ENCODE measurements at places on chromosomes 4 and X.

- no peak for ATAC-seq
These were observed 23.5 kb downstream of the CHM start for GRCh38 chrX:86023811-86024210.

GRCh38 chr4:87580057-87580456, 28.3 kb upstream of the DSPP start:
- no peak for ATAC-seq

- no peak for ATAC-seq
These were observed 36.7 kb upstream of the CABS1 start for GRCh38 chr4:70298051-70298450.

DNA sequence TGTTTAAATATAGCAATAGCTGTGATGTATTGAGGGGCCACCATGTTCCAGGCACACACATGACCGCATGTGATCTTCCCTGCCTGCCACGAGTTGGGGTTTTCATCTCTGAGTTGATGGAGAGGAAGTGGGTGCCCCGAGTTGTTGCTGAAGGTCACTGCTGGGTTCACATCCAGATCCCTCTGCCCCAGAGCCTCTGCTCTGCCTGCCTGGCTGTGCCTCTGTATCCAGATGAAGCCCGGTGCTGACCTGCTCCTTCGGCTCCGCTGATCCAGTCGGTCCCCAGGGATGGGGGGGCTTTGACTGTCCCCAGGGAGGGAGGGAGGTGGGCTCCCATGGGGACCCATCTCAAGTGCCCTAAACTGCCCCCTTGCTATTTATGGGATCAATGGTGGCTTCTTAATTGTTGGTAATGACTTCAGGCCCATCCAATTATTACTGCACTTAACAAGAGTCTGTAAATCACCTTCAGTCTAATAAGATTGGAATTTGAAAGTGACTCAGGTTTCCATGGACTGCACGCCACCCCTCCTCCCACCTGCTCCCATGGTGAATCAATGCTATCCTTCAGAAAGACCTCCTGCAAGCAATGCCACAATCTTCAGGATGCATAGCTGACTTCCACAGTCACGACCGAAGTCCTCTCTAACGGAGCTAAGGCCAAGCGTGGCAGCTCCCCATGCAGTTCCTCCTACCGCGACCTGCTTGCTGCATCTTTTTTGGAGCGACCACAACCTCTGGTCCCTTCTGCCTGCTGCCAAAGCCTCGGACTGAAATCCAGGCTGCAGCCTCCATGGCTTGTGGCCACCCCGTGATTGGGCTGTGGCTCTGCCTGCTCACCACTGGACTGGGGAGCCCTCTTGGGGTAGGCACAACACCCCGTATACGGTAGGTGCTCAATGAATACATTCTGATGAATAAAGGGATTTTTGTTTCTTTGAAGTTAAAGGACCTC, 73.1 kb downstream of the CPZ start:
- peak; percentile 39 for ATAC-seq

- no peak for ATAC-seq
These were observed 16.1 kb downstream of the ABLIM2 start for GRCh38 chr4:8142556-8142955.

DNA sequence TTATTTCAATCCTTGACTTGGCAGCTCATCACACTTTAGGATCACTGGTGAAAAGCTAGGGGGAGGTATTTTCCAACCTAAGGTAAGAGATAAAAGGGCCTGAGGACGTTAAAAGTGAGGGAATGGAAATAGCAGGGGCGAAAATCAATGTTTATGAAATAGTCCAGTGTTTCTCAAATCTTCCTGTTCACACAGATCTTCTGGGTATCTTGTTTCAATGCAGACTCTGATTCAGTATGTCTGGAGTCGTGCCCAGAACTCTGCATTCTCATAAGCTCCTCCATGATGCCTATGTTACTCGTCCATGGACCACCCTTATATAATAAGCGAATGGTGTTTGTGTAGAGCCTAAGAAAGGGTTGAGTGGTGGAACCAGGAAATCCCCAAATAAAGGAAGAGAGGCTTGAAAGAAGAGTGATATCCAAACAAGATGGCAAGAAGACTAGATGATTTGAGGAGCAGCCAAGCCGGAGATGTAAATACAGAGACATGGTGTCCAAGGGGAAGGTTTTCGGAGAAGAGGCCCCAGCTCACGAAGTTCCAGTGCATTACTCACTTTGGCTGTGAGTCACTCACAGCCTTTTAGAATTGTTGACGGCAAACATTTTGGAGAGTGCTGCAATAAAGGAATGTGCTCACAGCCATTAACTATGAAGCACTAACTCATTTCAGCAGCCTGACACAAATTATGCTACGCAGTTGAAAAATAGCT, 215.6 kb upstream of the PPARGC1A start:
- peak; percentile 81 for ATAC-seq

DNA sequence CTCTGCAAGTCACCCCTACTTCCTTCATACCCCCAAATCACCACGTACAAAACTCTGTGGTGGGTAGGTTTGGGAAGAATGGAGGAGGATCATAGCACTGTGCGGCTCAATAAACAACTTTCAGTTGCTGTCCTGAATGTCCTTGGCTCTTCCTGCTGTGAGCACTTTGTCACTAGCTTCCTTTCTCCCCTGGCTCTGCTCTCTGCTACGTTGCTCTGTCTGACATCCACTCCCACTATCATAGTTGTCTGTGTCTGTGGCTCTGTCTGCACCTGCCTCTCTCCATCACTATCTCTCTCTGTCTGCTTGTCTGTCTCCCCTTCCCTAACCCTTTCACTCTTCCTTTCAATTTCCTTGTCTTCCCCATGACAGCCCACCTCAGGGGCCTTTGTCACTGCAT, 21.2 kb upstream of the SMPX start:
- ATAC-seq: no peak

DNA sequence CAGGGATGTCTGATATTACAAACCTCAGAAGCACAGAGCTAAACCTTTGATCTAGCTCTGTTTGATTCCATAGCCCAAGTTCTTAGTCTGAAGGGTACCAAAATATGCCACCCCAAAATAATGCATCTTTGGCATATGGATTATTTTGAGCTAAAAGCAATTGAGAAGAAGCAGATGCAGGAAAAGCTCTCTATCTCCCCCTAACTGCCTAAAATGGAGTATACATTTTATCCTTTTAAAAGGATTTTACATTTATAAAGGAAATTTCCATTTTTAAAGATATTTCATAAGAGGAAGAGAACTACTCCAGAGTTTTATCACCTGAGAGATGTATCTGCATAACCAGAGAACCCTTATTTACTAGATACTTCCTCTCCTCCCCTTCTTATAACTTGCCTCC, 158.7 kb downstream of the ZNF674 start:
- ATAC-seq: no peak

- no peak for ATAC-seq
These were observed 7.6 kb downstream of the PLXNB3 start for GRCh38 chrX:153771415-153772315.

GRCh38 chrX:20515841-20516461, 249.2 kb upstream of the RPS6KA3 start:
- no peak for ATAC-seq

DNA sequence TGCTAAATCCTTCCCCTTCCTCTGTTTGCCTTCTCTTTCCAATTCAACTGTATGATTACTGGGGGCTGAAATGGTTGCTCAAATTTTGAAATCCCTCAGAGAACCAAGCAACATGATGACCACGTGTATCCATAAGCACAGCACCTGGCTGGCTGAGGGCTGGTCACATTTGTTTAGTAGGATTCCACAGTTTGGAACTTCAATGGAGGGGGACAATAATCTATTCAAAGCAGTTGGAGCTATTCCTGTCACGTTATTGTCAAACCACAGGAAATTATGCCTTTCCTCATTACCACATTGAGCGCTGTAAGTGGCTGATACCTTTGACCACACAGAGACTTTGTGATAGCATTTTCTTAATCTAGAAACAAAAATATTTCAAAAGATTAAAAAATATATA, 7.0 kb downstream of the TMSB4X start:
- no peak for ATAC-seq

- no peak for ATAC-seq
These were observed 30.4 kb upstream of the RPL34 start for GRCh38 chr4:108589961-108590360.

DNA sequence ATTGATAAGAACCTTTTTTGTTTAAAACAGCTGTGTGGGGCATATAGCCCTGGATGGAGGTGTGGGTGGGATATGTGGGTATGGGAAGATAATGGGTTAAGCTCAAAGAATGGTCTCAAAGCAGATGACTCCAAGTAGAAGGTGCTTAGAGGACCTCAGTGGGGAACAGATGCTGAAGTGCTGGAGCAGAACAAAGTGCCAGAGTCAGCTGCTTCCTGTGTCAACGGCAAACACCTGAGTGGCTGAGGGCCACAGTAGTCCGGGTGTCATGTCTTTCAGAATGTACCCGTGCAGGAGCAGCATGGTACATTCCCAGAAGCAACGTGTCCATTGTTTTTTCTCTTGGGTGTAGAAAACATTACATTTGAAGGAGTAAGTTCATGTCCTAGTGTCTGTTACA, 210.6 kb downstream of the CCNG2 start:
- ATAC-seq: no peak

GRCh38 chrX:151984328-151984727, 9.9 kb upstream of the GABRE start:
- ATAC-seq: no peak

DNA sequence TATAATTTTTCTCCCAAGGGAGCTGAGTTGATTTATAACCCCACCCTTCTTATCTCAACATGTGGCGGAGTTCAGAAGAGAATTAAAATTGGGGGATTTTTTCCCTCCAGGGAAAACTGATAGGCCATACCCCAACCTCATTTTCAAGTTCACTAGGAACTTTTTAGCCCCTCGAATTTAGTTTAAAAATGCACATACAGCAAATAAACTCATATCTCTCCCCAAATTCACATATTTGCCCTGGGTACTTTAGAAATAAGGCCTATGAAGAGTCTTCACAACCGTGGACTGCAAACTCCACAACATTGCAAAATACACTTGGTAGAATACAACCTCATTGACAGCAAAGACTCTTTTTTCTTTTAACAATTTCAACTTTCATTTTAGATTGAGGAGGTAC, 206.7 kb upstream of the LEF1 start:
- no peak for ATAC-seq

DNA sequence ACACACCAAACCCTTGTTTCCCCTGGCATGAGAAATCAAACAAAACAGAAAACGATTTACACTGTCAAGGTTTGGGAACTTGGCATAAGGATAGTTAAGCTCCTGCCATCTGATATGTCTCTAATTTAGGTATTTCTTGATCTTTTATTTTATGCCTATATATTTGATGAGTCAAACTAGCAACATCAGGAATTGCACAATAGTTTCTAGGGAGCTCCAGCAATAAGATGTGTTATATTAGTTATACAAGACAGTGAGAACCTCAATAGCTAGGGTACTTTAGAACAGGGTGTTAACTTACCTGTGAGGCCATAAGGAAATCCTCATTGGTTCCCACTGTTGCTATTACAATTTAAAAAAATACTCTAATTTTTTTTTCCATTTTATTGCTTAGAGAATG, 474.2 kb downstream of the GBA3 start:
- no peak for ATAC-seq

DNA sequence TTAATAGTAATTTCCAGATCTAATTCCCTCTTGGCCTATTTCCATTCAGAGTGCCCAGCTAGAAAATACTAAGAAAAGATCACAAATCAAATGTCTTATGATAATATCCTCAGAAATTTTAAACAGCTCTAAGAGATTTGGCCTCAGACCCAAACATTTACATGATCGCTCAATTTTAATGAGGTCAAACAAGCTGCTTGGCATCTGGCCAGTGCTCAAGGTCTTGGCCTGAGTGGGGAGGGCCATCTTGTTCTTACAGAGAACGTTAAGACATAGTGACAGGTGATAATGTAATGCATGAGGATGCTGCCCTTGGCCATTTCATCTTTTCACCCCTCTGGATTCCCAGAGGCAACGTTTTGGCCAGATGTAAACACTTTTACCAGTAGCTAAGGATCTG, 159.2 kb upstream of the SLC7A11 start:
- no peak for ATAC-seq

DNA sequence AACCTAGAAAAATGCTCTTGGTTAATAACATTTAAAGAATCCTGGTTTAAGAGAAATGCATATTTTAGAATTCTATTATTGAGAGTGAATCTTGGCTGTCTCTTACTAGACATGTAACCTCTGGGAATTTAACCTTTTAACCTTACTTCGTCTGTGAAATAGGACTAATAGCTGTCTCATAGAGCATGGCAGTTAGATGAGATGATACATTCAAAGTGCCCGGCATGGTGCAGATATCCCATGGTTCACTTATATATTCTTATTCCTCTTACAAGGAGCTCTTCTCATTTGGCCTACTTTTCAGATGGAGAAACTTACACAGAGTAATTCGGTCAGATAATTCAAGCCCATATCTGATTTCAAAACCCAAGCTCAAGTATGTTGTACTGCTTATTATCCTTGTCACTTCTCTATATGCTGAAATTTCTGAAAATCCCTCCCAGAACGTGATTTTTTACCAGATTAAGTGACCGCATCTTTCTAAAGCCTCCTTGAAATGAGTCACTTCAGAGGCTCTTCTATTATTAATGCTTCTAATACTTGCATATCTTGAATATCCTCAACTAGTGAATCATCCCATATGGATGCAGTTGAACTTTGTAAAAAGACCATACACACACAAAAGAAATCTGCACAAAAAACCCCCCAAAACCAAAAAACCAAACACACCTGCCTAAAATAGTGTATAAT, 4.9 kb downstream of the CDKN2AIP start:
- no peak for ATAC-seq

GRCh38 chrX:3451571-3451970, 105.1 kb upstream of the MXRA5 start:
- peak; percentile 38 for ATAC-seq

DNA sequence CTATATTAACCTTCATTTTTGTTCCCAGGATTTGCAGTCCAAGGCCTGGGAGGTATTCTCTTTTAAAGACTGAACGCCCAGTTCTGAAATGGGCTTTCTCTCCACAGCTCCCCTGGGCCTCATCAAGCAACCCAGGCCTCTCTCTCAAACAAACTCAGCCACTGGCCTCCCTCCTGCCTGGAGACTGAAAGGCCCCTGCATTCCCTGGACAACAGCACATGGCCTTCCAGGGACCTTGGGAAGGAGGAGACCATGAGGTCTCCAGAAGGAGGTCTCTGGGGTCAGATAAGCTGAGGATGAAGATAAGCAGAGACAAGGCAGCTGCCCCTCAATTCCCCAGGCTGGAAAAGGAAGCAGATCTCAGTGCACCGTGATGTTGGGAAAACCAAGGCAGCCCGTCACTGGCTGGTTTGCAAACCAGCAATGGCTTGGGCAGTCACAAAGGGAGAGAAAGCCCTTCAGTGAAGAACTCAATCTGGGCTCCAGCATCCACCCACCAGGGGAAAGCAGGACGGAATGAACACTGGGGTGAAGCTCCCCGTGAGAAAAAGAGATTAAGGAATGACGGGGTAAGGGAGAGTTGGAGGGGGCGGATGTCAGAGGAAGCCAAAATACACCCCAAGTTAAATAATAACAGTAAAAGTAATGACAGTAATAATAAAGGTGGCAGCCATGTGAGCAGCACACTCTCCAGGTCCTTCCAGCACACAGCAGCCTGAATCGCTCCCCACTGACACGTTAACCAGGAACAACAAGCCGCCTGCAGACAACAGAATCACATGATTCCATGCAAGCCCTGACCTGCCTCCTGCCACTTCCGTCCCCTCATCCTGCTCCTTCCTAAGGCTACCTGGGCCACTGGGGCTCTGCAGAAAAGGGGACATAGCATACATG, 22.3 kb downstream of the AMOT start:
- no peak for ATAC-seq

- ATAC-seq: no peak
These were observed 99.0 kb downstream of the FIP1L1 start for GRCh38 chr4:53476232-53477037.

GRCh38 chr4:167614866-167615265, 380.6 kb upstream of the SPOCK3 start:
- ATAC-seq: no peak

All from motor neuron (in vitro differentiated cells).